ENCODE measurements at places on chromosomes 13 and 19. TPM values are rescaled to one million over a fixed set of nuclear protein-coding genes. Genes with fewer than 3 reads are reported as not detected.

DNA sequence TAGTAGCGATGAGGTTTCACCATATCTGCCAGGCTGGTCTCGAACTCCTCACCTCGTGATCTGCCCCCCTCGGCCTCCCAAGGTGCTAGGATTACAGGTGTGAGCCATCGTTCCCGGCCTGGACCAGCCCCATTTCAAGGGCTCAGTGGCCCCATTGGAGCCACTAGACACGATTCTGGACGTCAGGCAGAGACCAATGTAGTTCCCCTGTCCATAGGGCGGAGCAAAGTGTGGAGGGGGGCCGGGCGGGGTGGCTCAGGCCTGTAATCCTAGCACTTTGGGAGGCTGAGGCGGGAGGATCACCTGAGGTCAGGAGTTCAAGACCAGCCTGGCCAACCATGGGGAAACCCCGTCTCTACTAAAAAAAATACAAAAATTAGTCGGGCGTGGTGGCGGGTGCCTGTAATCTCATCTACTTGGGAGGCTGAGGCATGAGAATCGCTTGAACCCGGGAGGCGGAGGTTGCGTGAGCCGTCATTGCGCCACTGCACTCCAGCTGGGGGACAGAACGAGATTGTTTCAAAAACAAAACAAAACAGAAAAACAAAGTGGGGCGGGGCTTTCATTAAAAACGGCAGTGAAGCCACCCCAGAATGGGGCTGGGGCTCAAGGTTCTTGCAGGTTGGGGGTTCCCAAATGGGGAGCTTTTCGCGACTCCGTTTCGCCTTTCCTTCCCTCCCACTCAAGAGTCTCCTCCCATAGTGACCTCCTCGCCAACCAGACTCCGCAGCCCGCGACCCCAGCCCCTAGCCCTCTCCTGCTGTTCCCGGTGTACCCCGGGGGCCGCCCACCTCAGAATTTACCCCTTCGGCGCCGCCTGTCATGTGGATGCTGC lies 758 bp upstream of the TECR start:
- DNase-seq = peak; percentile 46

GRCh38 chr19:988510-988909 lies 4.4 kb downstream of the WDR18 start:
- DNase-seq = no peak

DNA sequence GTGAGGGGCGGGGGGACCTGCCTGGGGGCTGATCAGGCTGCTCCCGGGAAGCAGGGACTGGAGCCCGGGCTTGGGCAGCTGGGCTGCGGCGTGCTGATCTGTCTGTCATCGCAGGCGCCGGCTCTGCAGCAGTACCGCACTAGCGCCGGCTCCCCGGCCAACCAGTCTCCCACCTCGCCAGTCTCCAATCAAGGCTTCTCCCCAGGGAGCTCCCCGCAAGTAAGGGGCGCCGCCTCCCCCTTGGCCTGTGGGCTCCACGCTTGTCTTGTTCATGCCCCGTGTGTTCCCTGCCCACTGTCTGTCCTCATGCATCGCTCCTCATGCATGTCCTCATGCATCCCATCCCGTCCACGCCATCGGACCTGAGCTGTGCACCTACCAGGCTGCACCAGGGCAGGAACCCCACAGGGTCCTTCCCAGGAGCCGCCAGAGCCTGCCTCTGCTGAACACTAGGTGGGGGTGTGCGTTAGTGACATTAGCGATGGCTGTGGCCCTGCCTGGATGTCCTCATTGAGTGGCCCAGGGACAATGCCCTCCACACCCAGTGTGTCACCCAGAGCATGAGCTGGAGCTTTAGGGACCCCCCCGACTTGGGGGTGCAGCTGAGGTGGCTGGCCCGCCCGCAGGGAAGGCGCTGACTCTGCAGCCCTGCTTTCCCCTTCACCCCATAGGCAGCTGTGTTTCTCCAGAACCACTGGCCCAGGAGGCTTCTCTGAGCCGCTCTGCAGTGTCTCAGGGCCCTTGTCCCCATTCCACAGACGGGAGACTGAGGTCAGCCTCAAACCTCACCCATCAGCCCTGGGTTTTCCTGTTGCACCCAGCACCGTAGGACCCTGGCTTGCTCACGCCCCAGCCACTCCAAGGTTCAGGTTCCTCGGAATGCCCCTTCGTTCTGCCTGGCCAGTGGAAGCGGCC lies 19.5 kb downstream of the COMP start:
- no peak for DNase-seq

DNA sequence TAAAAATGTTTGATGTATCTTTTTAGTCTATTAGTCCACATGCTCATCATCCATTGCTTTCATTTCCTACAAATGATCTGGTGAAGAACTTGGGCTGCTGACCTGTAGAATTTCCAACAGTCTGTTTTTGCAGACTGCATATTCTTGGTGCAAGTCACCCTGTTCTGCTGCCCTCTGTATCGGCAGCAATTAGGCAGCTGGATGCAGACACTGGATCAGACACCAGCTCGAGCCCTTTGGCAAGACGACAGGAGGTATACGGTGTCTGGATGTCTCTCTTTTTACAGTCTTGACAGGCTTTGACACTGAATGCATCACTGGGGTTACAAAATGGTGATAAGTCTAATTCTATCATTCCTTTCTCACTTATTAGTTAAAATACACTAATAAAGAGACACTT lies 21.8 kb downstream of the MTRF1 start:
- no peak for DNase-seq

GRCh38 chr13:33832872-33833271 lies 14.9 kb downstream of the RFC3 start:
- DNase-seq = no peak

DNA sequence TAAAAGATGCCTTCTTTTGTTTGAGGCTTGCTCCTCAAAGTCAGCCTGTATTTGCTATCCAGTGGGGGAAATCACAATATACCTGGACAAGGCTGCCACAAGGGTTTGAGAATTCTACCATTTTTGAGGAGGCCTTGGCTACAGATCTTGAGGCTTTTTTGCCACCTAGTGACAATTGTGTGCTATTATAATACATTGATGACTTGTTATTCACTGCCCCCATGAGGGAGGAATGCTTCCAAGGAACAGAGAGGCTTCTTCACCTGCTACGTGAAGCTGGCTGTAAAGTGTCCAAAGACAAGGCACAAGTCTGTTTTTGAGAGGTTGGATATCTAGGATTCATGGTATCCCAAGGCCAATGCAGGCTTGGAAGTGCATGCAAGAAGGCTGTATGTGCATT lies 72.5 kb downstream of the ZNF708 start:
- DNase-seq = no peak

DNA sequence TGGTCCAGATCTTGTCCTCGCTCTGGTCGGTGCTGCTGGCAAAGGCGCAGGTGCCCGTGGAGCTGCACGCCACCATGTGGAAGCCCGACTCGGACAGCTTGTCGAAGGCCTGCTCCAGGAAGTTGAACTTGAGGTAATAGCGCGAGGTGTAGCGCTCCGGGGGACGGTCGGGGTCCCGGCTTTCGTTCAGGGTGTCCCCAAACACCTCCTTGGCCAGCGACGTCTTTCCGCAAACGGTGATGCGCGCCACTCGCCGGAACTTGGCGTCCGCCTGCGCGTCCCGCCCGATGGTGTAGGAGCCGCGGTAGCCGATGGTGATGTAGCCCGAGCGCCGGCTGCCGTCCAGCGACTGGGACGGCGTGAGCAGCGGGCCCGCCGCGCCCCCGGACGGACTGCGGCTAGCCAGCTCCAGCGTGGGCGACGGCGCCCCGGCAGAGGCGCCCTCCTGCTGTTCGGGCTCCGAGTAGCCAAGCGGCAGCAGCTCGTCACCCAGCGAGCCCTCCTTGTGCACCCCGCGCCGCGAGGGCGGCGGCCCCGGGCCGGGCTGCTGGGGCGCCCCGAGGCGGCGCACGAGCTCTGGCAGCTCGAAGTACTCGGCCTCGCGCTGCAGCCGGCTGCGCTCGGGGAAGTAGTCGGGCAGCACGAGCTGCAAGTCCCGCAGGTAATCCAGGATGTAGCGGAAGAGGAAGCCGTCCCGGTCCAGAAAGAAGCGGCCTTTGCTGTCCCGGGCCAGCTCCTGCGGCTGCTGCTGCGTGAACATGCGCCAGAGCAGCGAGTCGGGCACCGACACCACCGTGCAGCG lies 801 bp downstream of the KCTD12 start:
- DNase-seq = peak; percentile 86

DNA sequence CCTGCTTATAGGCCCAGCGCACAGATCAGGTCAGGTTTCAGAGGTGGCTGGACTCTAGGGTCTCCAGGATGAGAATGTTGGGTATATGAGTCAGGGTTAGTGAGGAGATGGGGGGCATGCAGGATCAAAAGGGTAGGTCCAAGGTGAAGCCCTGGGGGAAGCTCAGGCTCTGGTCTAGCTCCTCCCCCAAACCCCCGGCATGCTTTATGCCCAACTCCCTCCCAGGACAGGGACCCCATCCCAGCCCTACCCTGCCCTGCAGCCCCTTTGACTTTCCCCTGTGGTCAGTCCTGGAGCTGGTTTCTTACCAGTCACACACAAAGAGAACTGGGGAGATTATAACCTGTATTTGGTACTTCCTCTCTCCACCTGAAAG lies 9.8 kb upstream of the CEACAM18 start:
- no peak for DNase-seq

DNA sequence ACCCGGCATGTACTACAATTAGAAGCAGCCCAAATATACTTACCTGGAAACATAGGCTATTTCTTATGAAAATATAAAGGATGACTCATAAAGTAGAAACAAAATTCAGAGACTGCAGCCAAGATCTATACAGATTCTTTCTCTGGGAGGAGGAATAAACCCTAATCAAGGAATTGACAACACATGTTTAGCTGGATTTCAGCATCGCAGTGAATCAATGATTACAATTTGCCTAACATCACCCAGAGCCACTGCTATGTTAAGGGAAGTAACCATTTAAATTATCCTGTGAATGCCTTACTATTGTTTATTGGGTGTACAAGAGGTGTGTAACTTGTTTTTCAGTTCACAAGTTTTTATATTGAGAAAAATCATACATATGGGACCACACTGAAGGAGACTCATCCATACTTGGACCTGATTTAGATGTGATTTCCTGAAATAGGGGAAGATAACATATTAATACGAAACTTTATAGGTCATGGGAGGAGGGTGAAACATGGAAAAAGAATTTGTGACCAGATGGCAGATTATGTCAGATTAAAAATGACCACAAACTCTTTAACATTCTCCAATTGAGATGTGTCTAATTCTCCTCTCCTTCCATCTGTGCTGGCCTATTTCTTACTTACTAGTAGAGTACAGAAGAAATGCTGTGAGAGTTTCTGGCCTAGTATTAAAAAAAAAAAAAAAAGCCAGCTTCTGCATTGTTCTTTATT lies 1168.4 kb downstream of the SLITRK1 start:
- no peak for DNase-seq

Gene SPTBN4
- total RNA-seq = 0.15 TPM

Gene TMPRSS9
- total RNA-seq = 0.25 TPM

Gene DLL3
- 0.12 TPM for total RNA-seq

Gene DOCK9
- total RNA-seq = 50.0 TPM

Gene CLEC4G
- not detected for total RNA-seq

Gene CEACAM16
- not detected for total RNA-seq

Measured in left colon (tissue), 2 donors.